ENCODE measurements at places on chromosomes 11 and 22. TPM values are rescaled to one million over a fixed set of nuclear protein-coding genes. Genes with fewer than 3 reads are reported as not detected.

HBE1 gene
- total RNA-seq: not detected

MAJIN gene
- total RNA-seq: not detected

MLC1 gene
- not detected for total RNA-seq

ACTN3 gene
- total RNA-seq: not detected

HPX gene
- 0.53 TPM for total RNA-seq

Data from thoracic aorta endothelial cell (primary cell).